Stimulated activated CD4-positive, alpha-beta T cell treated with anti-CD3 and anti-CD28 coated beads, Interleukin-15, amount 100 ng/mL, for 1 hour (primary cell): ENCODE measurements at places on chromosomes 7 and 10.
A peak's percentile ranks its signal among the peaks of the same experiment; 100 is the strongest.

DNA sequence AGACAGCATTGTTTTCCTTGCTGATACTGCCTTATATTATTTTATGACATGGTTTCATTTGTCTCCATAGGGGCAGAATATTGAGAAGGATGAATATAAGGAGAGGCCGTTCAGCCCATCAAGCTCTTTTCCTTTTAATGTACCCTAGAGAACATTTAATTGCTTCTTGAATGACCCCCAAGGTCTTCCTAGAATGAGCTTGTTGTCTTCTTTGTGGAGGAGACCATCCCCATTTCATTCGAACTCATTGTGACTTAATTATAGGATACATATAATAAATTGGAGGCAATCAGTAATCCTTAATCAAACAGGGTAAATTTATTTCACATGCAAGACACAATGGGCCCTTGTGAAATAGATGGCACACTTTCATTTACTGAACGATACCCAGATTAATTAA lies 231.3 kb downstream of the MDFIC start:
- no peak for DNase-seq

DNA sequence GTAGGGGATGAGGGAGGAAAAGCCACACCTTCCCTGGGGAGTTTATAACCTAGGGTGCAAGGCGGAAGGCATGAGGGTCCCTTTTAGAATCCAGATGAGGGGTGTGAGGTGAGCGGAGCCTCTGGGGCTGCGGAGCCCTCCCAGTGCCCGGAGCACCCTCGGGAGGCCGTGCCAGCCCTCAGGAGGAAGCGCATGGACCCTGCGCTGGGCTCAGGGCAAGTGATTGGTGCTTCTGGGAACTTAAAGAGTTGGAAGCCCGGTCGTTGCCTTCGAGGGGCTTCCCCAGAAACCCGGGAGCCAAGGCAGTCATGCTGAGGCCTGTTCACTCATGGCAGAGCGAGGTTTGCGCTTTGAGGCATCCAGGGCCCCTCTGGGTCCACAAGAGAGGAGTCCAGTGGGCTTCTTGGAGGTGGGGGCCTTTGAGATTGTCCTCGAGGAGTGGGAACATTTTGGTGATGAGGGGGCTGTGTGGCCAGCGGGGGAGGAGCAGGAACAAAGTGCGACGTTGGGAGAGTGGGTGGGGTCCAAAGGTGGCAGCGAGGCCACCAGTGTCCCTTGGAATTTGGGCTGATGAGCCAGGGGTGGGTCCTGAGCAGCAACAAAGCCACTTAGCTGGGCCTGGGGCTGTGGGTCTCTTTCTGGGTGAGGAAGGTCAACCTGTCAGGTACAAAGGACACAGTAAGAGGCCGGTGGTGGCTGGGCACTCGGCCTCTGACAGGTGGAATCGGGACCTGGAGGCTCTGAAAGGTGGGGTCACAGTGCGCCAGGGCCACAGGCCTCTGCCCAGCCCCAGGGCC lies 79.9 kb downstream of the MKI67 start:
- no peak for DNase-seq

DNA sequence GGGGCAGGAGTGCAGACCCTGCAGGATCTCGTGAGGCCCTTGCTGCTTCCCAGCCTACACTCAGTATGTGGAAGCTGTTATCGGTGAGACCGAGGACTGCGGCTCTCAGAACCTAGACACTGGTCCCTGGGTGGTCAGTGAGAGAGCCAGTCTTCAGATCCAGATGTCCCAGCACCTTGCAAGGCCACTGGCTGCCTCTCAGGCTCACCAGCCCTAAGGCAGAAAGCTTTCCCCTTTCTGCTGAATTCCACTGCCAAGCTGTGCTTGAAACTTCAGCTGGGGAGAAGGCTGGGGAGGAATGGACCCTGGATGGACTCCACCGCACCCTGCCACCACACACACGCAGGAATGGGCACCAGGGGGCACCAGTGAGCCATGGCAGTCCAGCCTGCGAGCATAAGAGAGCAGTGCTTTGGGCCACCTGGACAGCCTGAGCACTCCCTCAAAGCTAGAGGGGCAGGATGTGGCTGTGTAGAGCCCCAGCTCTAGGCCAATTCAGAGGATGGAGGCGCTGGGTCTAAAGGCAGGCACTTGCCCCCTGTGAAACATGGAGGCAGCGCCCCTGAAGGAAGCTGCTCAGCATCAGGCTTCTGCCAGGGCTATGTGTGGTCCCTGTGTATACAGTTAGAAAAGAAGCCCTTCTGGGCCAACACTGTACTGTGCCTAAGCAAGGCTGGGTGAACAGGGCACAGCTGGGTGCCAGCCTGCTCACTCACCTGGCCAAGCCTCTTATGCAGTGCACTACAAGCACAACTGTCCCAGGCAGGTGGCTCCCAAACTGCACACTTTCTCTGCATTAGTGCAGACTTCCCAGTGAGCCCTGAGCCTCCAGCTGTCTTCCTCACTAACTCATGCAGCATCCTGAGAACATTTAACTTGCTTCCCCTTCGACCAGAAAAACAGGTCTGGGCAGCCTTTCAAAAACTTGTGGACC lies 21.6 kb downstream of the TMEM72 start:
- DNase-seq, result peak; percentile 54

DNA sequence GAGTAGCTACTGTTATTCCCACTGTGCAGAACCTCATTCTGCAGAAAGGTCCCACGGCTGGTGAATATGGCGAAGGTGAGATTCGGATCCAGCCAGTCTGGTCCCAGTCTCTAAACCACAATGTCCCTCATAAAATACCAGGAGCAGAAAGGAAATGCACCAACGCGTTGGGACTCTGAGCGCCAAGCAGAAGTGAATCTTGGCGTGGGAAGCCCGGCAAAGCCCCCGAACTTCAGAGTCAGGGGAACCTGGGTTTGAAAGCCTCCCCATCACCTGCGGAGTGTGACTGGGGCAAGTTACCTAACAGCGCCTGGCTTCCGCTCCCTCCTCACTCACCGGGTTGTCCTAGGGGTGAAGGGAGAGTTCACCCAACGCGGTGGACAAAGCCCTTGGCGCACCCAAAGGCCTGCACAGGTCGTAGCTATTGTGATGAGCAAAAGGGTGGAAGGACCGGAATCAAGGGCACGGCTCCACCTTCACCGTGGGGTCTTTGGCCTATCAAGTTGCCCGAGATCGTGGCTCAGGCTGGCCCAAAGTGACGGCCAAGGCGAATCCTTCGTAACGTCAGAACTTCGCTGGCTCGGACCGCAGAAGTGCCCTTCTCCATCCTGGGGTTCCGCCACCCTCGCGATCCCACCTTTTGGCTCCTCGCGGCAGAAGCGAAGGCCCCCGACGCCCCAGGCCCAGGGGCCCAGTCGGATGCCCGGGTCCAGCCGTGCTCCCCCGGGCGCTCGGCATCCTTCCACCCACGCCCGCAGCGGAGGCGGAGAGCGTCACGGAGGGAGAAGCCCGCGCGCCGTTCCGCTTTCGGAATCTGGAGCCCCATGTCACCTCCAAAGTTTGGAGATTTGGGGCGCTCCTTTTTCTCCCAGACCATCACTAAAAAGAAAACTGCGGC lies 811 bp downstream of the RGS10 start:
- DNase-seq, result peak; percentile 17

DNA sequence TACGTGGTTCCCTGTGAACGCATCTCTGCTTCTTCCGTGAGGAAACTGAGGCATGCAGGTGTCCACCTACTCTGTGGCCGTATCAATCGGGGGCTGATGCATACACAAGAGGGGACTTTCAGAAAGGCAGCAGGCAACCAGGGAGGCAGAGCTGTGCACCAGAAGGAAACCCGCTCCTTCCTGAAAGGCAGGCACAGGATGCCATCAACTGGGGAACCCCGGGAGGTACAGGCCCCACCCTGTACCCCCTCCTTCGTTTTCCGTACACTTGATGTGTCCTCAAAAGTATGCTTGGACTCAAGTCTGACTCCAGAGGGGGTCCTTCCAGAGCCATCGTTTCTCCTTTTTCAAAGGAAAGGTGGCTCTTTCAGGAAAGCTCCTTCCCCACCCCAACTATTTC lies 59.5 kb downstream of the ASB13 start:
- no peak for DNase-seq
